ENCODE measurements at places on chromosomes 6 and 20.

GRCh38 chr6:20415304-20415703 lies 13.6 kb downstream of the E2F3 start:
- no peak for DNase-seq

- no peak for DNase-seq
Measured at GRCh38 chr6:155212106-155212505, 51.7 kb upstream of the CLDN20 start.

DNA sequence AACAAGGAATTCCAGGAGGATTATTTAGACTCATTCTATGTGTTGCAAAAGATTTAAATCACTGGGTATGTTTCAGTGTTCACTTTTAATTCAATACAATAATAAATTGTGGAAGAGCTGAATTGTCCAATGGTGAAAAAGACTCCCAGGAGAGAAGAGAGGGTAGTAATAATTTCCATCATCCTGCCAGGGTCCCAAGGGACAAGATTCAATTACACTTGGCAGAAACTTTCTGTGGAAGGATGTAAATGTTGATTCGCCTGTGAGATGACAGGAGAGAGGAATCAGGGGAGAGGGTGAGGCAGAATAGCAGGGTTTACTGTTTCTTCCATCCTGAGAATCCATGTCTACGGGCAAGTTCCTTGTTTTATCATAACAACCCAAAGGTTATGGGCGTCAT lies 342.7 kb downstream of the ESR1 start:
- DNase-seq, result no peak

- no peak for DNase-seq
Measured at GRCh38 chr6:106702451-106703110, 73.2 kb downstream of the QRSL1 start.

GRCh38 chr20:15318682-15319081 lies 981.3 kb upstream of the FLRT3 start:
- no peak for DNase-seq

DNA sequence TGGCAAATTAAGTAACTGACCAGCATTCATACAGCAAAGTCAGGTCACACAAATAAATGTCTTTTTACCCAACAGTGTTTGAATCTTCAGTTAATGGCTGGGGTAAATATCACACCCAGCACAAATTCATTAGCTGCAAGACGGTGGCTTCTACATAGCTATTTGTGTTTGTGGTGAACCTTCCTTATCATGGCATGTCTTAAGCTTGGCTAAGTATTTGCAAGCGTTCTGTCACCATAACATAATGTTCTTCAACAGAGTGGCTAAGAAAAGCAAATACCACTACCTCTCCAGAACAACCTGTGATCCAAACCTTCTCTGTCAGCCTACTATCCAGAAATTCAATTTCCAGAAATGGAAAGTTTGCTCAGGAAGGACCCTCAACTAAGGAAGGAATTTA lies 255.6 kb upstream of the TAB2 start:
- no peak for DNase-seq

- DNase-seq, result no peak
Measured at GRCh38 chr6:72272958-72273357, 348.9 kb upstream of the KCNQ5 start.

- no peak for DNase-seq
Measured at GRCh38 chr6:51314965-51315364, 496.3 kb downstream of the TFAP2B start.

- DNase-seq, result no peak
Measured at GRCh38 chr20:40815156-40816038, 126.4 kb upstream of the MAFB start.

DNA sequence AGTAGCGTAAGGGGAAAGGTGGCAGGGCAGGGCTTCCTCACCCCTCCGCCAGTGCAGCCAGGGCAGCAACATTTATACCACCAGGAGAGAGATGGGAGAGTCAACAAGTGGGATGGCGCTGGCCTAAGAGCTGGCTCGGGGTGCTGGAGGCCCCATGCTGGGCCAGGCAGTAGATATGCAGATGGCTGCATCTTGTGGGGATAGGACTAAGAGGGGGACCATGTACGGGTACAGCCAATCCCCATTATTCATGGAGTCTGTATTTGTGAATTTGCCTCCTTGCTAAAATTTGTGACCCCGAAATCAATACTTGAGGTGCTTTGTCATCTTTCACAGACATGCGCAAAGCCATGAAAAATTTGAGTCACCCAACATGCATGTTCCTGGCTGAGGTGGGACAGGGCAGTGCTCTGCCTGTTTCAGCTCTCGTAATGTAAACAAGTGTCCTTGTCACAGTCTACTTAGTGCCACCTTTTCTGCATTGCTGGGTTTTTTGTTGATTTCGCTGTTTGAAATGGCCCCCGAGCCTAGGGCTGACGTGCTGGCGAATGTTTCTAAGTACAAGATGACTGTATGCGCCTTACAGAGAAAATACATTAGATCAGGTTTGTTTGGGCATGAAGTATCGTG lies 27.5 kb upstream of the TAF8 start:
- DNase-seq, result no peak

GRCh38 chr6:34238585-34239499 lies 2.2 kb downstream of the HMGA1 start:
- DNase-seq, result no peak

- no peak for DNase-seq
Measured at GRCh38 chr6:165229216-165229615, 80.2 kb downstream of the C6orf118 start.

DNA sequence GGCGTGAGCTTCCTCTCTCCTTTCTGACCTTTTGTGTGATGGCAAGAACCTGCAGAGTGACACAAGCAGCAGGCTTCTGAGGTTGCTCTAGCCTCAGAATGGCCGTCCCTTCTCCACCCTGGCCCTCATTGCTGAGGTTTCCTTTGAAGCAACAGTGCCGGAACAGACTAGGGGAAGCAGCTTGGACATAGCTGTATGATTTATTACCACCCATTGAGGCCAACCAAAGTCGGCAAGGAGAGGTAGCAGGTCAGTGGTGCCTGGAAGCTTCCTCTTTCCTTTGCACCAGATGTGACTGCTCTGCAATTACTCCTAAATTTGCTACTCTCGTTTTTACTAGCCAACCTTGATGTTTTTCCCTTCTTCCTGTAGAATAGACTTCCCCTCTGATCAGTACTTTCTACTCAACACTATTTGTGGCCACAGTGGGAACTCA lies 31.4 kb downstream of the PTPN1 start:
- DNase-seq, result no peak

- DNase-seq, result no peak
Measured at GRCh38 chr6:340991-341827, 48.9 kb downstream of the DUSP22 start.

Data from activated CD8-positive, alpha-beta memory T cell treated with anti-CD3 and anti-CD28 coated beads for 4 hours (primary cell).